ENCODE measurements at places on chromosomes 11 and 22.

DNA sequence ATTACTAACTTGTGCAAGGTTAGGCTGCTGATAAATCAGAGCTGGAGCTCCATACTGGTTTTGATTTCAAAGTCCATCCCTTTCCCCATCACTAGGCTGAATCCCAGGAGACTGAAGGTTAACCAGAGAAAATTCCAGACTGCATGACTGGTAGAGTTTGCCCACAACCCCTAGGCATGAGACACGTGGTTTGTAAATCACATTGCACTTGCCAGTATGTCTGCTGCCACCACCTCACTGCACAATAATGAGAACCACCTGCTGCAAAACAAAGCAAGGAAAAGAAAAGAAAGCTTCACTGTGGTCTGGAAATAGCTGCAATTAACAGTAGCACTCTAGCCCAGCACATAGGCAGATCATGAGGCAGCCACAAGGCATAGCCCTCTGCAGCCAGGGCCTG, 67.6 kb upstream of the NTM start:
- DNase-seq, result no peak

DNA sequence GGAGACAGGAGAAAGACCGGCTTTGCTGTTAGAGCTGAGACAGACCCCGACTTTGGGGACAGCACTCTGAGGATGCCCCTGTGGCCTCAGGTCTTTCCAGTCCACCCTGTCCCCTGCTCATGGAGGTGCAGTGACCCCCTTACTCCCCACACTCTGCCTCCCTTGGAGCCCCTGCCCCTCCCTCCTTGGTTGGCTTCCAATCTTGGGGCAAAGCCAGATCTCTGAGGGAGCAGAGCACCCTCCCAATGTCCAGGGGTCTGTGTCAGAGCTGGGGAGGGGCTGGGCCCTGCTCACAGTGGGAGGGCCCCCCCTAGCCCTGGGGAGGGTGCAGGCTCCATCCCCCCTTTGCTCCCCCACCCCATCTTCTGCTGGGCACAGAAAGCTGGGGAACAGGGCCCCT, 50.0 kb downstream of the IGLL1 start:
- no peak for DNase-seq

DNA sequence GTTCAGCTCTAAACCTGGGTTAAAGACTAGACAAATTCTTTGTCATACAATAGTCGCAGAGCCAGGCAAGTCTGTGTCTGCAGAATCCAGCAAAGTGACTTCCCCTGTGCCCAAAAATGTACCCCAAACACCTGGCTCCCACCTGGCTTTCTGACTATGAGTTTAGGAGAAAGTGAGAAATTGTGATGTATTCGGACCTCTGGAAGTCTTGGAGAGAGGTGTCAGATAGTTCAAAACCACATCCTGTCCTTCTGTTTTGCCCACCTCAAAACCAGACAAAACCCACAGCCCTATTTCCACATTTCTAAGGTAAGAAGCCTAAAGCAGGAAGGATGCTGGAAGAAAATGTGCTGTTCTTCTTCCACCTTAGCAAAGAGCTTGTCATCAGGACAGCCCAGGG, 63.8 kb upstream of the CLMP start:
- no peak for DNase-seq

GRCh38 chr11:45187375-45187774, 40.9 kb downstream of the PRDM11 start:
- no peak for DNase-seq

- DNase-seq, result no peak
These were observed 1424.9 kb downstream of the TBC1D22A start for GRCh38 chr22:48187356-48187755.

DNA sequence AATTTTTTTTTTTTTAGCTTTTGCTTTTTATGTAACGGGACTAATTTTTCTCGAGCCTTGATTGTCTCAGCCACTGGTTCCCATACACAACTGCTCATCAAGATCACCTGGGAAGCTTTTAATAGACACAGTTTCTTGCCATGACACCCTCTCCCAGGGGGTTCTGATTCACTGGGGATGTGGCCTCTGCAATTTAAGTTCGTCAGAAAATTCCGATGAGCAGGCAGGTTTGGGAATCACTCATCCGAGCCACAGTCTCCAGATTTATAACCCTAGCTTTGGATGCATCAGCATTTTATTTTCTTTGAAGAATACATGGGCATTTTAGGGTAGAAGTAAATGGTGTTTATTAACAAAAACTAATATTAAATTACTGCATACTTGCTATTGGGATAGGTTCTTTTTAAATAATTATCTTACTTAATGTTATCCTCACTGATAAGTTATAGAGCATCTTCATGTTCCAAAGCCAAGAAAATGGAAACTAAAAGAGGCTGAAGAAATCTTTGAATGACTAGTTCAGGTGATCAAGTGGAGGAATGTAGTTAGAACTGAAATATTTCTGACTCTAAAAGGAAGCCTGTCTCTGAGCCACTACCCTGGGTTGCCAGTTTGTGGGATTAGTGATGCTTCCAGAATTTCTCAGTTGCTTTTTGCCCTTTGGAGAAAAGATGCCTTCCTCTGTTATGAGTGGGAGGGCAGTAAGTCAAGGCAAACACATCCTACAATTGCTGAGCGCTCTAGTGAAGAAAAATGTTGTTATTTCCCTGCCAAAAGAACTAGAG, 319.0 kb downstream of the DDX10 start:
- DNase-seq, result no peak

DNA sequence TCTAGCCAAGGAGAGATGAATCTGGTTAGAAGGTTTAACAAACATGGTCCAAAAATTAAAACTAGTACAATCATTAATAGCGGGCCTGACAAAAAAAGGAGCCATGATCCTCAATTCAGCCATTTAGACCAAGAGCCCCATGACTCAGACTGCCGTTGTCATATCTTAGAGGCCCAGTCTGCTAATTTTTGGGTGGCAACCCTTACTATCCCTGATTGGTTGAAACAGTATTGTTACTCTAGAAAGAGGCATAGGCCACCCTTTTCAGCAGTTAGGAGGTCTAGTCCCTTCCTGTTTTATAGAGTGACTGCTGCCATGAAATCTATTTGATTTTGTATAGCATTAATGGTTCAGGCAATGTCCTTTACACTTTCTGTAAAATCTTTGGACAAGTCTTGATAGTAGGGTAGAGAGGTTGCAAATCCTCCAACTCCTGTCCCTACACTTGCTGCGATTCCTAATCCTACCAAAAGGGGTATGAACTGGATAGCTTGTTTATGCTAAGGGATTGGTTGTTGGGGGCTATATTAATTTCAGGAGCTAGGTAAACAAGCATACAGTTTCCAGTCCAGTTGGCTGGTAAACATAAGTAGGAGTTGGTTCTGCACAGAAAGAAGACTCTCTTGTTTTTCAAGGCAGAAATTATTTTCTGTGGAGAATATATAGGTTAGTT, 1056.3 kb upstream of the CNTN5 start:
- DNase-seq, result no peak

DNA sequence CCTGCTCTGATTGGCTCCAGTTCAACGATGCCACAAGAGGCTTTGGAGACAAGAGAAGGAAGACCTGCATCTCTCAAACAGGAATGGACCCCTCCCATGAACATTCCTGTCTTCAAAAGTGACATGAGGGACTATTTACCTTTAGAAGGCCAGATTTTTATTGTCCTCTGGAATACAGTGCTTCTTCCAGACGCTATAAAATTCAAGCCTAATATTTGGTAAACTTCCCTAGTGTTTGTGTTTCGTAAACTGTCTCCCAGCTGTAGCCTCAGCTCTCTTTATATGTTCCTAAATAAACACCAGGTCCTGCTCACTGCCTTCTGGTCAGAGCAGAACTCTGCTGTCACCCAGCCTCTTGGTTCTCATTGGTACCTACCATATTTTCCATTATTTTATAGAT, 157.8 kb downstream of the CCDC34 start:
- DNase-seq, result peak; percentile 27

- DNase-seq, result no peak
These were observed 4.9 kb downstream of the LARGE2 start for GRCh38 chr11:45927332-45927683.

DNA sequence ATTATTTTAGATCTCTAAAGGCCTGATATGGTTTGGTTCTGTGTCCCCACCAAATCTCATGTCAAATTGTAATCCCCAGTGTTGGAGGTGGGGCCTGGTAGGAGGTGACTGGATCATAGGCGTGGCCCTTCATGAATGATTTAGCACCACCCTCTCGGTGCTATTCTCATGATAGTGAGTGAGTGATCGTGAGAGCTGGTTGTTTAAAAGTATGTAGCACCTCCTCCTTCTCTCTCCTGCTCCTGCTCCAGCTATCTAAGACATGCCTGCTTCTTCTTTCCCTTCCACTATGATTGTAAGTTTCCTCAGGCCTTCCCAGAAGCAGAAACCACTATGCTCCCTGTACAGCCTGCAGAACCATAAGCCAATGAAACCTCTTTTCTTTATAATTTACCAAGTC, 114.1 kb downstream of the SERGEF start:
- no peak for DNase-seq

GRCh38 chr11:29312812-29313211, 704.0 kb downstream of the KCNA4 start:
- no peak for DNase-seq

DNA sequence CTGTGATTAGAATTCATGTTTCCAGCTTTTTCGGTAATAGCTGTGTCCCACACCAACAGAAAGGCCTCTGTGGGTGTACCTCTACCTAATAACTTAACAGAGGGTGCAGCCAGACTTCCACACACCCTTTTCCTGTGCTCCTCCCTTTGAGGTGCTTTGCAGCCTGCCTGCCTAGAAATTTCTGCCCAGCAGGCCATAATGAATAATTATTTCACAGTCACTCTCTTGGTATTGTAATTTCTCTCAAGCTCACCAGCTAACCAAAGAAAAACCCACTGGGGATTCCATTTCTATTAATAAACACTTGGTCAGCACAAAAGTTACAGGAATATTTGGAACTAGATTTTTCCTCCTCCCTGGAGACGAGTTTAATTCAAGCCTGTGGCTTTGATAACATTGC, 13.3 kb downstream of the WT1 start:
- DNase-seq, result no peak
